NCI-H510A (cell line): ENCODE measurements at places on chromosomes 1 and 21.
A peak's percentile ranks its signal among the peaks of the same experiment; 100 is the strongest.

DNA sequence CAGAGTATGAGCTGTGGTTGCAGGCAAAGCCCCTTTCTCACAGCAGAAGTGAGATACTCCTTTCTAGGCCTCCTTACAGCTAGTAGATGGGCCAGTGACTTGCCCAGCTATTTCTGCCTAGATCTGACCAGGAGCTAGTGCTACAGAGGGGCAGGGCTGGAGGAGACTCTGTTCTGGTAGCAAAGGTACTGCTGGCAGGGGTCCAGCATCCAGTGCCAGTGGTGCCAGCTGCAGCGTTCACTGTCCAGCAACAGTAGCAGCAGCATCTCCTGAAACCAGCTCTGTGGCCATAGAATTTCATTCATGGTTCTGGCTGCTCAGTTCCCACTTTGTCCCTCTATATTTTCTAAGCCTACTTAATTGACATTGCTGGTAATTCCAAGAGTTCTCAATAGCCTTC, 62.5 kb upstream of the CNN3 start:
- no peak for DNase-seq

DNA sequence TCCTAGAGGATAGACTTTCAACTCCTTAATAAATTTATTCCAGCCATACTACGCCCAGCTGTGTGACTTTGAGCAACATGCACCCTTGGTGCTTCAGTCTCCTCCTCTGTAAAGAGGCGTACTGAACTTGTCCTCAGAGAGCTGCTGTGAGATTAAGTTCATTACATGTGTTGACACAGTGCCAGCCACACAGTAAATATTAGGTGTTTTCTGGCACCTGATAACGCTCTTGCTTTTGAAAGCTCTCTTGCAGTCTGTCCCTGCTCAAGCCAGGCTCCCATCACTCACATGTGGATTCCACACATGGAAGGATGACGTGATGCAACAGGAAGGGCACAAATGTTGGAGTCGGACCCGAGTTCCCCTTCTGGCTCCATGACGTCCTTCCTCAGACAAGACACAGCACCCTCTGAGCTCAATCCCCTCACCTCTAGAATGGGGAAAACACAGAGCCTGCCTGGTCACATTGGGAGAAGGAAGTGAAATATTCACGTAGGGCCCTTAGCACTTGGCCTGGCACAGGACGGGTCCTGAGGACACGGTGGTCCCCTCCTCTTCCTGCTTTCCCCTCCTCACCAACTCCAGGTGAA, 7.7 kb downstream of the IFNLR1 start:
- no peak for DNase-seq

GRCh38 chr21:27152996-27153395, 186.1 kb upstream of the ADAMTS5 start:
- DNase-seq = no peak

GRCh38 chr1:169620565-169620964, 9.4 kb downstream of the SELP start:
- no peak for DNase-seq

- no peak for DNase-seq
Observed at GRCh38 chr1:34763142-34763781, 3.7 kb downstream of the GJB4 start.

GRCh38 chr1:32447469-32448185, 17.2 kb upstream of the ZBTB8B start:
- no peak for DNase-seq

DNA sequence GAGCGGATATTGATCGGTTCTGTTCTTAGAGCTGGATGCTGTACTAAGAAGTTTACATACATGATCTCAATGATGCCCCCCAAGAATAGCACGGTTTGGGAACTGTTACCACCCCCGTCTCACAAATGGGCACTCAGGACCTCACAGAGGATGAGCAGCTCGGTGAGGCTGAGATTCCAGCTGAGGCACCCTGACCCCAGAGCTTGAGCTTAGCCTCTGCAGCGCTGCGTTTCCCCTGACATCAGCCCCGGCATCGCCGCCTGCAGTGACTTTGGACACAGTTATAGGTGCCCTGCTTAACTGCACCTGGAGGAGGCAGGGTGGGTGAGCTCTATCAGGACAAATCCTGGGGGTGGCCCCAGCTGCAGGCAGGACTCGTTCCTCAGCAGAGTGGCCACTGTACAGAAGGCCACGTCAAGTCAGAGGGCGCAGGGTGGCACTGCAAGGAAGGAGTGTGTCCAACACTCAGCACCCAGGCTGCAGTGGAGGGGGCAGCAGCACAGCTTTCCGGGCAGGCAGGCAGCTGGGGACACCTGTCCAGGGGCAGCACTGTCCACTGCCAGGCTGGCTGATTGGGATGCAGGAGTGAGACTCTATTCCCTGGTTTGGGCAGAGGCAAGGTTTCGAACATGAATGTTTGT, 65.8 kb upstream of the ABCG1 start:
- no peak for DNase-seq

DNA sequence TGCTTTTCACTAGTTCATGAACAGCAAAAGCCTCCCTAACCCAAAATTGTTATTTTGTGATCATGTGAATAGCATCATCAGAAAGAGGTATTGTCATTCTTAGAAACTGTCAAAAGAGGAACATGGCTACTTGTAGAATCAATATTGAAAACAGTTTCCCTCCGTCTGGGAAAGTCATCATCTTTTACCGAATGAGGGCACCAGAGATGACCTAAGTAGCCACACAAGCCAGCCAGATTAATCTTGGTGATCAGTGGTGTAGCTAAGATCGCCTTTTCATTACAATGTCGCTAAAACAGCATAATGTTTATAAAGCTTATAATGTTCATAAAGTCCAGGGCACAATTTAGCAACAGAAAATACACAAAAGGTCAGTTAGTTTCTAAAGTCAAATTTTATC, 136.1 kb downstream of the SIPA1L2 start:
- DNase-seq = no peak

DNA sequence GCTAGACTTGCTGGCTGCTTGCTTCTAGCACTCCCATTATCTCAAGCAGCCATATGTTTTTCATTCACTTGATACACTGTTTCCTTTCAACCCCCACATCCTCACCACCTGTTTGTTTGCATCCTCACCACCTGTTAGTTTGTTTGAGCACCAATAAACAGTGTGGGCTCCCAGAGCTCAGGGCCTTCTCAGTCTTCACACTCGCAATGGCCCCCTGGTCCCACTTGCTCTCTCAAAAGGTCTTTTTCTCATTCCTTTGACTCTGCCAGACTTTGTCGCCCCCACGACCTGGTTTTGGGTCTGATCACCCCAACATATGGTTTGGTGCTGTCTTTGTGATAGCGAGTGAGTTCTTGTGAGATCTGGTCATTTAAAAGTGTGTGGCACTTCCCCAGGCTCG, 6.2 kb upstream of the PADI4 start:
- DNase-seq = no peak

DNA sequence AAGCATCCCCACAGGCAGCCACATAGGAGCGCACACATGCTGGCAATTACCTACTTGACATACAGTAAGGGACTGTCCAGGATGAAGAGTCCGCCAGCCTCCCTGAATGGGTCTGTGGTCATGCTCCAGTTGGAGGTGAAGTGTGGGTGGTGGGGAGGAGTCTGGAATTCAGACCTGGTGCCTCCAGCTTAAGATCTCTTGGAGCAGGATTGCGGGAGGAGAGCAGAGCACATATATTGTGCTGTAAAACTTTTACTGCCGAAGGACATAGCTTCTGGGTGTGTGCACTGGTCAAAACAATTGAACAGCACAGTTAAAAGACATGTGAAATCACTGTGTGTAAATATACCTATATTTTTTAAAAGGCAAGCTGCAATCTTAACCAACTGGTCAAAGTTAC, 17.9 kb downstream of the STK40 start:
- peak; percentile 96 for DNase-seq

GRCh38 chr1:25836695-25837094, 16.9 kb downstream of the MTFR1L start:
- DNase-seq = no peak
